Activated CD4-positive, CD25-positive, alpha-beta regulatory T cell treated with anti-CD3 and anti-CD28 coated beads, Interleukin-2, amount 50 U/mL, for 72 hours (primary cell): ENCODE measurements at places on chromosomes 1 and 21.

GRCh38 chr1:6033986-6034749 is 11.5 kb upstream of the KCNAB2 start:
- peak; percentile 56 for DNase-seq

DNA sequence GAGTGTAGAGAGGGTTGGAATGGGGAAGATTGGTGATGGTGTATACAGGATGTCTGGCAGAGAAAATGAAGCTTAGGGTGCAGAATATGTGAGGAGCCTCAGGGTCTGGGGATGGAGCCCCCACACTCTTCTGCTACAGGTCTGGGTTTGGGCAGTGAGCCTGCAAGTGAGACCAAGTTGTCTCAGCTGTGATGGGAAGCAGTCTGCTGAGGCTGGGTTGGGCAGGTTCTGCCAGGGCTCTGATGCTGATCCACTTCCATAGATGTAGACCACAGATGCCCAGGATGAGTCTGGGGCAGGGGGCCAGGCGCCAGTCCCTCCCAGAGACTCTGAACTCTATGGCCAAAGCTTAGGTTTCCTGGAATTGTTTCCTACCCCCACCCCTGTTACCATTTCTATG is 516.9 kb downstream of the PTPRU start:
- no peak for DNase-seq

GRCh38 chr1:225652729-225653462 is at the start of gene ENAH:
Gene ENAH, minus strand, starts transcription at chr1:225653123. Its CDS starts 433 bp downstream, at chr1:225652690.
- peak; percentile 38 for DNase-seq

- DNase-seq = no peak
Observed at GRCh38 chr1:221961532-221962292, 219.8 kb upstream of the DUSP10 start.

DNA sequence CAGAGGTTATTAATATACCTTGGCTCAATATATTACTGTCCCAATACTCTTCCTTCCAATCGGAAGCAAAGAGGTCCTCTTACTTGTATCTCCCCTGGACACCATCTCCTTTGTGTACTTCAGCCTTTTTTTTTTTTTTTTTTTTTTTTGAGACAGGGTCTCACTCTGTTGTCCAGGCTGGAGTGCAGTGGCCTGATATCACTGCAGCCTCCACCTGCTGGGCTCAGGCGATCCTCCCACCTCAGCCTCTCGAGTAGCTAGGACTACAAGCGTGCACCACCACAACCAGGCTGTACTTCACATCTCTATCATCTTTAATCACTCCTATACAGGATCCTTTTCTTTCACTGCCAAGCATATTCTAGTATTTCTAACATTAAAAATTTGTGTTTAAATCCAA is 2.8 kb upstream of the DARS2 start:
- DNase-seq = no peak

DNA sequence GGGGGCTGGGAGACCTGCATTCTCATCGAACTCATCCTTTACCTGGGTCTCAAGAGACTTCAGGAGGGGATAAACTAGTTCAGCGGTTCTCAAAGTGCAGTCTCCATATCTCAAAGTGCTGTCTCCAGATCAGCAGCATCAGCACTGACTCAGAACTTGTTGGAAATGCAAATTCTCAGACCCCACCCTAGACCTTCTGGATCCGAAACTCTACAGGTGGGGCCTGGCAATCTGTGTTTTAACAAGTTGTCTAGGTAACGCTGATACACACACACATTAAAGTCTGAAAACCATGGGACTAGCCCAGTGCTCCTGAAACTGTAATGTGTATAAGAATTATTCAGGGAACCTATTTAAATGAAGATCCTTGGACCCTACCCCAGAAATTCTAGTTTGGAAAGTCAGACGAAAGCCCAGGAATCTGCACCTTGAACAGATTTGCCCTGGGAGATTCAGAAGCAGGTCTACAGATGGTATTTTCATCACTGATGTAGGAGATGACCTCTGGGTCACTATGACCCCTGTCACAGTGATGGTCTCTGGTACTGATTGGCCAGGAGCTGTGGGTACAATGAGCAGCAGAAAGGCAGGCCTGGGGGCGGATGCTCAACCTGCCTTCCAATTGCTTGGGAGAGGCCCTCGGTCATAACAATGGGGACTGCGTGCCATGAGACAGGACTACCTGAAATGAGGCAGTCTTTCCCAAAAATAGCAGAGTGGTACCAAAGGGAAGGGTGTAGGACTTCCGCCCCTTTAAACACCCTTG is 127.2 kb downstream of the FAM78B start:
- DNase-seq = no peak

DNA sequence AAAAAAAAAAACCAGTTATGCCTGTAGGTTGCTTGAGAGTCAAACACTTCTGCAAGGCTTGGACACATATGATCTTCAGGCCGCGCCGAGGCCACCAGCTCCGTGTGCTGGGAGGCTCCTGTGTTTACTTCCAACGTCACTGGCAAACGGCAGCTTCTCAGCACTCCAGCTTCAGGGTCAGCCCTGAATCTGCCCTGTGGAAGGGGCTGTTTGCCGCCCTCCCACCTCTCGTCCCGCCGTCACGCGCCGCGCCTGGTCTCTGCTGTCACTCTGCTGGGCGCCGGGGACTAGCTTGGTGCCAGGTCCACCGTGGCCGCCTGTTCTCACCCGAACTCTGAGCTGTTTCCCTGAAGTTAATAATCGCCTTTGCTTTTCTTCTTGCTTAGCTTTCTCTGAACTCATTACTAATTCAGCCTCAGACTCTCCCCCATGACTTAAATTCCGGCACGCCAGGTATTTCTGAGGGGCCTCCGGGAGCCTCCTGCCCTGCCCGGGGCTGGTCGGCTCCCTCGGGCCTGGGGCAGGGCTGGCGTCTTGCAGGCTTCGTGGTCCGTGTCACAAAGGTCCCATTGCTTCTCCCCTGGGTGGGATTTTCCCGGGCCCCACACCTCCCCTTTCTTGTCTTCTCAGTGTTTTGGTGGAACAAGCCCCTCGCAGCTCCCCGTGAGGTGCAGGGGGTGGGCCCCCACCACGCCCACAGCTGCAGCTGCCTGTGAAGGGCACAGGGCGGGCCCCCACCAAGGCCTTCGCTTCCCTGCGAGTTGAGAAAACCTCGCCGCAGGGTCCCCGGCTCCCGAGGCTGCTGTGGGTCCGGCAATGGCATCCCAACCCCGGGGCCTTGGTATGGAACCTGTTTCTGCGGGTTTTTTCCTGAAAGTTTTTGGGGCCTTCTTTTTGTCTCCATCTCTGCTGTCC is 14.6 kb upstream of the C1orf159 start:
- DNase-seq = no peak

DNA sequence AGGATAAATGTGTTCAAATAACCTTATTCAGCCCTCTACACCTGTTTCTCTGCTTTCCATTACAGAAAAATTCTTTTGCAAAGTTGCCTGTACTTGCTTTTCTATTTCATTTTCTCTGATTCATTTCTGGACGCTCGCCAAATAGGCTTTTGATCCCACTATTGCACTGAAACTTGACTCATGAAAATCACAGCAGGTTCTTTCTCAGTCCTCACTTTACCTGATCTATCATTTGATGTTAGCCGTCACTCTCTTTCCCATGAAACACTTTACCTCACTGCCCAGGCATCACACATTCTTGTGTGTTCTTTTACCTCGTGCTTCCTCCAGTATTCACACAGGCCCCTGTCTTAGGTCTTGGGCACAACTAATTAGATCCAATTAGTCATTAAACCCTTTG is 26.2 kb downstream of the HSPA13 start:
- no peak for DNase-seq

- DNase-seq = no peak
Observed at GRCh38 chr1:27071049-27071416, 58.4 kb upstream of the TENT5B start.

- no peak for DNase-seq
Observed at GRCh38 chr1:14826172-14826636, 227.7 kb downstream of the KAZN start.

DNA sequence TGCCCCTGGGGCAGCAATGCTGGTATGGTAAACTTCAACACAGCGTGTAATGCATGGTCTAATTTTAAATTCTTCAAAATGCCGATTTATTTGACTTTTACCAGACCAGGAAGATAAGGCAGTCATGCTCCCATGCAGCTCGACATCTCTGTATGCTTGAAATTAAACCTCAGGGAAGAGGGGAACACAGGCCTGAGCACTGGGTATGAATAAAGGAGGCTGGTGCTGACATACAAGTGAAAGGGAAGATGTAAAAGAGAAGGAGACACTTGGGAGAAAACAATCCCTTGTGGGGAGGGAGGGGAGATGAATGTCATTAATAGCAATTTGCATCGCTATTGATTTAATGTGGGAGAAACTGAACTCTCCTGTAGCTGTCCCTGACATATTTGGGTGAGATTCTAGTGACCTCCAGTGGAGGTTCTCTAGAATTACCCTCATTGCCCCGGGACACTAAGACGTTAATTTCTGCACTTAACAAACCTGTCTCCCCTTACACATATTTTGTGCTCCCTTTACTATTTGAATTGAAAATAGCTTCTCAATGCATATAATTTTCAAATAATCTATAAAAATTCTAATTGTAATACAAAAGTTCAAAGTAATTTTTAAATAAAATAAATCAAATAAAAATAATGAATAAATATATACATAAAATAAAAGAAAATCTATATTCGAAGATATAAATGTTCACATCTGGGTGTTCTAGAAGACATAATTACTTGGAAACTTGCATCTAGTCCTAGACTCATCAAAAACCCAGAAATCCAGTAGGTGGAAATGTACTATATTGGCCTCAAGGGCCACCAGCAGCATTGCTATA is 283.1 kb downstream of the LMX1A start:
- DNase-seq = no peak

GRCh38 chr1:15935056-15935950 is 40.6 kb downstream of the ZBTB17 start:
- DNase-seq = no peak

DNA sequence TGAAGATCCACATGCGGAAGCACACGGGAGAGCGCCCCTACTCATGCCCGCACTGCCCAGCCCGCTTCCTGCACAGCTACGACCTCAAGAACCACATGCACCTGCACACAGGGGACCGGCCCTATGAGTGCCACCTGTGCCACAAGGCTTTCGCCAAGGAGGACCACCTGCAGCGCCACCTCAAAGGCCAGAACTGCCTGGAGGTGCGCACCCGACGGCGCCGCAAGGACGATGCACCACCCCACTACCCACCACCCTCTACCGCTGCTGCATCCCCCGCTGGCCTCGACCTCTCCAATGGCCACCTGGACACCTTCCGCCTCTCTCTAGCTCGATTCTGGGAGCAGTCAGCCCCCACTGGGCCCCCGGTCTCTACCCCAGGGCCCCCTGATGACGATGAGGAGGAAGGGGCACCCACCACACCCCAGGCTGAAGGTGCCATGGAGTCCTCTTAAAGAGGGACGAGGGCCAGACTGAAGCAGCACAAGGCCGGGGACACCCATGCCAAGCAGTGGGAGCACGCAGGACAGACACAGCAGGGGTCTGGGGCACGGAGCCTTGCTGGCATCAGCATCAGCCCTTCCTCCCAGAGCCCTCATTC is 13.7 kb downstream of the ZBTB7B start:
- DNase-seq = no peak

DNA sequence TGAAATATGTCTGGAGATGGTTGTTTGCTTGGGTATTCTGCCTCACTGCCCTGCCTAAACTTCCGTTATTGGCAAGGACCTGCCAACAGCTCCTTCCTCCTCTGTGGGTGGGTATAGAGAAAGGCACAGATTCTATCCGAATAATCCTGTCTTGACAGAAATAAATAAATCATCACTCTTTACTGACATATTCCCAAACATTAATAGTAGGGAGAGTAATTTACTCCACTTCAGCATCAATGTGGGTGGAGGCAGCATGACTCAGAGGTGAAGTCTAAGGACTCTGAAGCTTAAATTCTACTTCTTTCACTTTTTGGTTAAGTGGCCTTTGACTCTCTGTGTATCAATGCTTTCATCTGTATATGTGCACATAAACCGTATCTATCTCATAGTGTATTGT is 2.9 kb downstream of the CD84 start:
- DNase-seq = no peak

- DNase-seq = no peak
Observed at GRCh38 chr1:213387380-213388015, 336.5 kb downstream of the RPS6KC1 start.

DNA sequence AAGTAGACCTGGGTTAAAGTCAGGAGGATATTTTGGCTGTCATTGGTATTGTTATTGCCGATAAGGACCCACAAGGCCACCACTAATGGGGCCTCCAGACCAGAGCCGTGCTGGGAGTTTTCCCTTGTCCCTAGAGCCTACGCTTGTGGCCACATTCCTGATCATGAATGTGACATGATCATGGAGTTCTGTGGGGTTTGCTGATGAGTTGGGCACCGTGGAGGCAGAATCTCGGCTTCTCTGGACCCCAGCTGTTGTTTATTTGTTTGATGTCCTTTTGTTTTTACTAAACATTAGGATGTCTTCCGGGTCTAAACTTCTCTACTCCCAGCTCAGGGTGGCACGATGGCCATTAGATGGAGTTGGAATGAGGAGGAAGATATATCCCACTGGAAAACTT is 74.9 kb upstream of the TMPRSS2 start:
- DNase-seq = no peak

DNA sequence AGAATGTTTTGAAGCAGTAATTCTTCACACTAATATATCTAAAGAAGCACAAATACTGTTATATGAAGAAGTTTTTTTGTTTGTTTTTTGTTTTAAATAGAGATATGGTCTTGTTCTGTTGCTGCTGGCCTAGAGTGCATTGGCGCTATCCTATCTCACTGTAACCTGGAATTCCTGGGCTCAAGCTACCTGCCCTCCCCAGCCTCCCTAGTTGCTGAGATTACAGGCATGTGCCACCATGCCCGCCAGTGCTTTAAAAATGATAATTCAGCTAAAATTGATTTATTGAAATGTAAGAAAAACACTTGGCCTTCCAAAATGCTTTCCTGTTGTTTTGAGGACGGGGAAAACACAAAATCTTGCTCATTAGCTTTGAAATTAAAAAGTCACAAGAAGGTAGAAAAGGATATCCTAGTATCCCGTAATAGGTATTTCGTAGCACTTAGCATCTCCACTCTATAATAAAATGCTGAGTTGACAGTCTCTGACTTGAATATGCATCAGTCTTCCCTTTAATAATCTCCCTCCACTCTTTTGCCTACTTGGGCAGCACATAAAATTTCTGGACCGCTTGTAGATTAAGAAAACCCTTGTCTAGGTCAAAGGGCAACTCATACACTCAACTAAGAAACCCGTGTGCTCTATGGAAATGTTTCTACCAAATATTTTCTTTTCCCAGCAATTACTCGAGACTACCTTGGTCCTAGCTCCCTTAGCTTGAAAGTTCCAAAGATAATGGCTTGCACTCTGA is 1.3 kb downstream of the SCYL3 start:
- DNase-seq = no peak

DNA sequence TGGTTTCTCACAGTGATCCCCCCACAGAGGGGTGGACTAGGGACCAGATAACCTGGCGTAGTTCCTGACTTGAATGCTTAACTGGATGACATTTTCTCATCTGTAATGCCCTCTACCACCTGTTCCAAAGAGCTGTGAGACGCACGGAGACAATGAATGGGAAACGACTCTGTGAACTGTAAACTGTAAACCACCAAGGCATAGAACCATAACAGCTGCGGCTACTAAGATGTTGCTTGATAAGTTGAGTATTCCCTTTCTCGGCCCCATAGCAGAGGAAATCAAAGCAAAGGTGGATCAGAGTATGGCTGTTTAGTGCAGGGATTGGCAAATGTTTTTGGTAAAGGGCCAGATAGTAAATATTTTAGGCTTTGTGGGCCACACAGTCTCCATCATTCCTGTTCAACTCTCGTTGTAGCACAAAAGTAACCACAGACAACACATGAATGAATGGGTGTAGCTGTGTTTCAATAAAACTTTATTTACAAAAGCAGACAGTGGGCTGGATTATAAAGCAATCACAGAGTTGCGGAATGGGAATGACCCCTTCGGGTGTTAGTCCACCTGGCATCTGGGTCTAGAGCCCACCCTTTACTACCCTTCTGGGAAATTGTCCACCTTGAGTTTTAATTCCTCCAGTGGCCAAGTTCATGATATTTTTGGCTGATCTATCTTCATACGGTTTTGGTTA is 315.2 kb downstream of the RPS6KC1 start:
- no peak for DNase-seq
